ENCODE measurements at places on chromosomes 2 and 18.

- DNase-seq: peak; percentile 90
These were observed 111.3 kb upstream of the TLK1 start for GRCh38 chr2:171271971-171272436.

DNA sequence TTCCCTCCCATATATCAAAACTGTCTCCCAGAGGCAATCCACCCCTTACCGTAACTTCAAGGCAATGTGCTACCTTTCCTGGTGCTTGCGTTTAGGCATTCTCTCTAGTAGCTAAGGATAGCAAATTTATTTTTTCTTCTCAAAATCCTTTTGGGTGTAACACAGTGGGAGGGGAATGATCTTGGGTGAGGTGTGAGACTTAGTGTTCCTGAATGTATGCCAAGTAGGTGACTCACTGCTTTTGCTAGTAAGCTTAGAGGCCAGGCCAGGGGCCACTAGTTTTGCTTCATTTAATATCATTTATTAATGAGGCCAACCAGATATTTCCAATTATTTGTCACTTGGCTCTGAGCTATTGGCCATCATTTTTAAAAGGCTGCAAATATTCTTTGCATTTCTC is 135.5 kb downstream of the NAPG start:
- DNase-seq: peak; percentile 45

- no peak for DNase-seq
These were observed 24.1 kb upstream of the ACVR1 start for GRCh38 chr2:157900203-157900602.

DNA sequence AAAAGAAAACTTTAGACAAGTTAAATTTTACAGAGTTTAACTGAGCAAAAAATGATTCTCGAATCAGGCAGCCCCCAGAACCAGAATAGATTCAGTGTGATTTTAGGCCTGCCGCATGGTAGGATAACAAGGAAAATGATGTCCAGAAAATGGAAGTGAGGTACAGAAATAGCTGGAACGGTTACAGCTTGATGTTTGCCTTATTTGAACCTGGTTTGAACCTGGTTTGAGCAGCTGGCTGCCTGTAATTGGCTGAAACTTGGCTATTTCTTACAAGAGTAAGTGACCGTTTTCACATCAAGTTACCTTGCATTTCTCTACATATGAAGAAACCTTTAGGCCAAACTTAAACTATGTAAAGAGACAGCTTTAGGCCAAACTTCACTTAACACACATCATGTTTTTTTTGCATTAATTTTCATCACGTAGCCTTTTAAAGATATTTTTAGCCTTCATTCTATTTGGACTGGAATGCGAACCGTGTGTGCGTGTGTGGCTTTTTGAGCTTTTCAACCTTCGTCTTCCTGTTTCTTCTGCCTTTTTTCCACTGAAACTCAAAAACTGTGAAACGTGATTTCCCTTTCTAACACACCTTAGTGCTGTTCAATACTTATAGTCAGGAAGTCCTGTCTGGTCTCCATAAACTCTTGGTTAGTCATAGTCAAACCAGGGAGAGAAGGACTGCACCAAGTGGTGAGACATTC is 4.5 kb upstream of the POLE4 start:
- no peak for DNase-seq

DNA sequence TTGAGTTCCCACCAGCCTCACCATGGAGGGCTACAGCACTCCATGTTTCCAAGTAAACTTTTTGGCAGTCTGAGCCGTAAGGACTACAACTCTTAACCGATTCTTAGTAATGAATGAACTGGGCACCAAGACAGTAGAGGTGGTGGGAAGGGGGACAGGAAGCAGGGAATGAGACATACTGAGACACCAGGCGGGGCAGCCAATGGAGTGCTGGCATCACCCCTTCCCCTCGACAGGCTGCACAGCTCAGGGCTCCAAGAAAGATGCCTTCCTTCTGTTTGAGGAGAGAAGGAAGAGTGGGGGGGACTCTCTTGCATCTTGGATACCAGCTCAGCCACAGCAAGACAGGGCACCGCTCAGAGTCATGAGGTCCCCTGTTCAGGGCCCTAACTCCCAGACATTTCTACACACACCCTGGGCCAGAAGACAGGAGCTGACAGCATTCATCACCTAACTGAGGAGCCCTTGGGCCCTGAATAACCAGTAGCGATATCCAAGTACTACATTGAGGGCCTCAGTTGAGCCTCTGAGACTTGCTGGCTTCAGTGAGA is 45.2 kb downstream of the USP34 start:
- DNase-seq: no peak

- no peak for DNase-seq
These were observed 117.1 kb upstream of the MGAT5 start for GRCh38 chr2:134136731-134137130.

DNA sequence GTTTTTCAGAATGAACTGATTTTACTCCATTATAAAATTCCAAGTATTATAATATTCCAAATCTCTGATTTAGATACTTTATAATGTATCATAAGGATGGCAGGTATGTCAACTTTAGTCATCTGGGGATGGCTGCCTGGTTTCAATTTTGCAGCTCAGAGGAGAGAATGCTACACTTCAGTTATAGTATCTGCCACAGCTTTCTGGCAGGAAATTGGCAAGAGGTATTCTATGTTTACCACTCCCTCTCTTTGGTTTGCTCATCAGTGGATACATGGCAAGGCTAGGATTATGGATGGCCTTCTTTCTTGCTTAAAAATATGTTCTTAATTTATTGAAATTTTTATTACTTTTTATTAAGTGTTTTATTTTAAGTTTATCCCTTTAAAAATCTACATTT is 67.0 kb upstream of the TNFRSF11A start:
- DNase-seq: no peak

DNA sequence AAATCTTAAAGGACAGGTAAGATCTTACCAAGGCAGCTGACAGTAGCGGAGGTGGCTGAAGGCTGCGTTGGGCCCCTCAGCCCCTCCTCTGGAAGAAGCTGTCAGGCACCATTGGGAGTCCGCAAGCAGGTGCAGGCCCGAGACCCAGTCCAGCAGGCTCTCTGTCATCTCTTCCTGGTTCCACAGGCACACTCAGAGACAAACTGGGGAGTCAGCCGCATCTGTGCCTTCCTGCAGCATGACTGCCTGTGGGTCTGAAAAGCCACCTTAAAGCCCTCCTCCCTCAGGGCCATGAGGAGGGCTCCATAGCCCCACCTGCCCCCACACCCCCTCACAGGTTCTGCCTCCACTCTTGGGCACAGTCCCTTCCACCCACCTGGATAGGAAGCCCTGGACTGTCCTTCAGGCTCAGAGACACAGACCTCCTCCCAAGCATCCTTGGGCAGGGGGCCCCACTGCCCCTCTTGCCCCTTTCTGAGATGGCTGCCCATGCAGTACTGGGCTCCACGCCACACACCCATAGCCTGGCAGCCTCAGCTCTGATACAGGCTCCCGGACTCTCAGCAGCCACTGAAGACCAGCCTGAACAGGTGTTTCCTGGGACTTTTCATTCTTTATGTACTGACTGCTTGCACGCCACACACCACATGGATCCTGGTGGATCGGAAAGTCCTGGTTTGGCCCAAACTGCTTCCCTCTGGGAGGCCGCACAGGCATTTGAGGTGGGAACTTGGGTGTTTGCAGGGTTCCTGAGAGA is 239.8 kb downstream of the SEPTIN10 start:
- no peak for DNase-seq

GRCh38 chr18:24026457-24026856 is 11.9 kb downstream of the TTC39C start:
- DNase-seq: no peak

- DNase-seq: no peak
These were observed 39.8 kb downstream of the CCDC68 start for GRCh38 chr18:54919412-54919811.

- no peak for DNase-seq
These were observed 72.0 kb downstream of the CDH7 start for GRCh38 chr18:65822826-65823225.

- no peak for DNase-seq
These were observed 284.4 kb downstream of the SOX11 start for GRCh38 chr2:5976531-5977065.

DNA sequence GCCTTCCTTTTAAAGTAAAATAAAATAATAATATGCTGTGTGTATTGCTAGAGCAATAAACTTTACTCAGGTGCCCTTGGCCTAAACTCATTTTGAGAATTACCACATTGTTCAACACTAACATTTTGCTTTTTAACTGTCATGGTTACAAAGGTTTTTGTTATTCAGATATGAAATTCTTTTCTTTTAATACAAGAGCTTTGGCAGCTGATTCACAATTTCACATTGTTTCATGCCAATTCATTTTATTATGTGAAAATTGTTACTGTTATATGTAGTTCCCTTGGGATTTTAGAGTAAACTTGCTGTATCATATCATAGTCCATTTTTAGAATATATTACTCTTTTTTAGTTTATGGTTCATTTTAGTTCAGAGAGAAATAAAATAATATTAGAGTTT is 65.8 kb upstream of the ZNF804A start:
- DNase-seq: peak; percentile 12

DNA sequence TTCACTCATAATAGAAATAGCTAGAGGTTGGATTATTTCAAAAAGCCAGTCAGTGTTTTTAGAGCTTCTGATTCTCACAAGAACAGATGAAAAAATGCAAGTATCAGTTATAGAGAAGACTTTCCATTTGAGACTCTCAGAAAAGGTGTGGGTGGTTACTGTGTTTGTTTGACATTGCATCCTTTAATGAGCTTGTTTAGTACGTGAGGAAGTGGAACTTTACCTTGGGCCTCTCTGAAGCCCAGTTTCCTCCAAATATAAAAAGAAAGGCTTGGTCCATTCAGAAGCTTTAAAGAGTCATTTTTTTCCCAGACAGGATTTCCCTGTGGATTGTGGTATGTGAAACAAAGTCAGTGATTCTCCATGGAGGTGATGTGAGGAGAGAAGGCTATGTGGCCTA is 89.9 kb upstream of the RANBP2 start:
- DNase-seq: no peak

DNA sequence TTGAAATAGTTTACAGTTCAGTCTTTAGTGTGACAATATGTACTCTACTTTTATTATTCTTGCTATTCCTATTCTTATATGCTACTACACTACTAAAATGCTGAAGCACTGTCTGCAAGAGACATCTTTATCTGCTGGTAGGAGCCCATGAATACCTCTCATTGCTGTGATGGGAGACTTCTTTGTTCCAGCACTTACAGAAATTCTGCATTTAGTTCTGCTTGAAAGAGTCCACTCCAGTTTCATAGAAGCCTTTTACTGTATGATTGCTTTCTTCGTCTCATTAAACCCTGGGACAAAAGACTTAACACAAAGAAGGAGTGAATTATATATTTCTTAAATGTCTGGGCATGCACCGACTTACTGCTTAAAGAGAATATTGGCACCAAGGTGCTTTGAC is 272.7 kb downstream of the CD226 start:
- no peak for DNase-seq

DNA sequence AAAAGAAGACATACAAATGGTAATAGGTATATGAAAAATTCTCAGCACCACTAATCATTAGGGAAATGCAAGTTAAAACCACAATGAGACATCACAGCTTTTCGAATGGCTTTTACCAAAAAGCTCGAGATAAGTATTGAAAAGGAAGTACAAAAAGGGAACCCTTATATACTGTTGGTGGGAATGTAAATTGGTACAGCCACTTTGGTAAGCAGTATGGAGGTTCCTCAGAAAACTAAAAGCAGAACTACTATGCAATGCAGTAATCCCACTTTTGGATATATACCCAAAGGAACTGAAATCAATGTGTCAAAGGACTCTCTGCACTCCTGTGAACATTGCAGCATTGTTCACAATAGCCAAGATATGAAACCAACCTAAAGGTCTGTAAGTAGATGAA is 107.5 kb upstream of the SPATS2L start:
- no peak for DNase-seq

GRCh38 chr2:133642791-133643191 is 74.5 kb upstream of the NCKAP5 start:
- DNase-seq: peak; percentile 85

GRCh38 chr2:16266571-16266970 is 326.2 kb downstream of the MYCN start:
- DNase-seq: no peak

- no peak for DNase-seq
These were observed 68.4 kb downstream of the AGAP1 start for GRCh38 chr2:235562065-235562747.

Measured in fibroblast of skin of scalp (primary cell).